ENCODE measurements at places on chromosomes 12 and 14.

DNA sequence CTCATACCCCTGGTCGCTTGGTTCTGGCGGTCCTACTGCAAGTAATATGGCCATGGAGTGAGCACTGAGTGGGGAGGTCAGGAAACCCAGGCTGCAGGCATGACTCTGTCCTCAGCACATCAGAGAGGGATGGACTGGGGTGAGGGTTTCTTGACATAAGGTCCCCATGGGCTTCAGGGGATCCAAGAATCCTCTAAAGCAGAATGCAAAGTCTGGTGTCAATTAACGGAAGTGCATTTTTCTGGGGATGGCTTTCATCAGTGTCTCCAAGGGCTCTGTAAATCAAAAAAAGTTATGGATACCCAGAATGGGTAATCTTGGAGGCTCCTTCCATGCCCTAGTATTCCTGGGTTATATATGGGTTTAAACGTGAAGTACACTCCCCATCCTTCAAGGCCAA, 3.7 kb downstream of the FIGNL2 start:
- no peak for DNase-seq

GRCh38 chr12:124321556-124322270, 26.8 kb downstream of the RFLNA start:
- no peak for DNase-seq

GRCh38 chr14:95034788-95035187, 122.5 kb downstream of the DICER1 start:
- no peak for DNase-seq

DNA sequence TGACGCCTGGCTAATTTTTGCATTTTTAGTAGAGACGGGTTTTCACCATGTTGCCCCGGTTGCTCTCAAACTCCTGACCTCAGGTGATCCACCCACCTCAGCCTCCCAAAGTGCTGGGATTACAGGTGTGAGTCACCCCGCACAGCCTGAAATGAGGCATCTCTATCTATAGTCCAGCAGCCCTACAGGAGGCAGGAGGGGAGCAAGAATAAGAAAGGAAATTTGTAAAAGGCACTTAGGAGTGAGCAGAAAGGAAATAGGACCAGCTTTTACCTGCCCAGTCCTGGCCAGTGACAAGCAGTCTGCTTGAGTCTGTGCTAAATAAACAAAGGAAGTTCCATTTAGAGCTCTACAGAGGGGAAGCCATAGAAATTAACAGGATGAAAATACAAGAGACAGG, 15.0 kb upstream of the PSMA6 start:
- no peak for DNase-seq

- DNase-seq: peak; percentile 15
Observed at GRCh38 chr14:35254736-35255135, 37.4 kb upstream of the PSMA6 start.

GRCh38 chr14:101627915-101628262, 66.6 kb downstream of the DIO3 start:
- DNase-seq: no peak

- DNase-seq: no peak
Observed at GRCh38 chr14:100711493-100711892, 15.2 kb upstream of the DLK1 start.

- DNase-seq: no peak
Observed at GRCh38 chr14:103090481-103091020, 4.0 kb upstream of the EXOC3L4 start.

DNA sequence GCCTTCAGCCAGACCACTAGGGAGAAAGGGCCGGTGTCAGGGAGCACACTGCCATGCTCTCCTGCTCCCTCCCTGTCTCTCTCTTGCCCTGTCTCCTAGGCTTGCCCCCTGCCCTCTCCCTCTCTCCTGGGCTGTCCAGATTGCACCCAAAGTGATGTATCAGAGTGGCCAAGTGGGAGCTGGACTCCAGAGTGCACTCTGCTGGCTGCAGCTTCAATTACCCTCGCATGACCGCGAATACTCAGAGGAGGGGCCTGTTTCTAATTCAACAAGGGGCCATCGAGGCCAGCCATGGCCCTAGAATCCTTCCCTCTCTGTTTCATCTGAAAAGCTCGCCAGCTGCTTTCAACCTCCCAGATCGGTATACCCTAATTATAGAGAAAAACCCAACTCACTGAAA, 206.4 kb upstream of the FKBP4 start:
- DNase-seq: no peak

GRCh38 chr12:94819011-94819410, 168.7 kb upstream of the TMCC3 start:
- DNase-seq: no peak

GRCh38 chr12:85296362-85296761, 16.3 kb downstream of the ALX1 start:
- DNase-seq: no peak

- no peak for DNase-seq
Observed at GRCh38 chr12:129903092-129903945, 506 bp downstream of the TMEM132D start.

GRCh38 chr12:64655141-64655540, 44.8 kb downstream of the RASSF3 start:
- DNase-seq: no peak

- DNase-seq: no peak
Observed at GRCh38 chr12:2335916-2336315, 283.1 kb downstream of the CACNA1C start.

DNA sequence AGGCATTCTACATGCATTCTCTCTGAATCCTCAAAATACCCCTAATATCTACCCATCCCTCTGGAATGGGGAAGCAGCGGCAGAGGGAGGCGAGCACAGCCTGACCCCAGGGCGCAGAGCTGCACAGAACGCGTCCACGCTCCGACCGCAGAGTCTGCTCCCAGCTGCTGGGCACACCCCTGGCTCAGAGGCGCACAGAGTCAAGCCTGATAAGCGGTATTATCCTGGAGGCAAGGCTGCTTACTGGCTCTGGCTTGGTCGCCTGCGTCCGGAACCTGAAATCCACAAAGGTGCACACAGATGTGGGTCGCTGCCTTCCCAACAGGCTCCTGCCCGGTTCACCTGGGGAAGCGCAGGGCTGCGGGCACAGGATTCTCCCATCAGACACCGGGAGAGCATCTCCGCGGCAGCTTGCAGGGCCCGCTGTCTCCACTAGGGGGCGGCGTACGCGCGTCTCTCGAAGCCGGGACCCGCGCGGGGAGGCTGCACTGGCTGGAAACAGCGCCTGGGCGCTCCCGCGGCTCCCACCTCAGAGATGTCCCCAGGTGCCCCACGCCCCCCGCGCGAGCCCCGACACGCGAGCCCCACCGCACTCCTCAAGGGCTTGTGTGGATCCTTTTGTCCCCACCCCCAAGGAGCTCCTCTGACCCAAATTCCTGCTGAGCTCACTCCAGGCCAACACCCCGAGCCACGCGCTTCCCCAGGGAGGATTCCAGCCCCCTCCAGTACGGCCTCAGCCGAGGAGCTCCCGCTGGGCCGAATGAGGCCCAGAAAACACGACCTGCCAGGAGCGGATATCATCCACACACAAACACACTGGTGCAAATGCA, 120.1 kb upstream of the FZD10 start:
- DNase-seq: no peak

- no peak for DNase-seq
Observed at GRCh38 chr12:54572881-54573280, 15.6 kb downstream of the PPP1R1A start.

DNA sequence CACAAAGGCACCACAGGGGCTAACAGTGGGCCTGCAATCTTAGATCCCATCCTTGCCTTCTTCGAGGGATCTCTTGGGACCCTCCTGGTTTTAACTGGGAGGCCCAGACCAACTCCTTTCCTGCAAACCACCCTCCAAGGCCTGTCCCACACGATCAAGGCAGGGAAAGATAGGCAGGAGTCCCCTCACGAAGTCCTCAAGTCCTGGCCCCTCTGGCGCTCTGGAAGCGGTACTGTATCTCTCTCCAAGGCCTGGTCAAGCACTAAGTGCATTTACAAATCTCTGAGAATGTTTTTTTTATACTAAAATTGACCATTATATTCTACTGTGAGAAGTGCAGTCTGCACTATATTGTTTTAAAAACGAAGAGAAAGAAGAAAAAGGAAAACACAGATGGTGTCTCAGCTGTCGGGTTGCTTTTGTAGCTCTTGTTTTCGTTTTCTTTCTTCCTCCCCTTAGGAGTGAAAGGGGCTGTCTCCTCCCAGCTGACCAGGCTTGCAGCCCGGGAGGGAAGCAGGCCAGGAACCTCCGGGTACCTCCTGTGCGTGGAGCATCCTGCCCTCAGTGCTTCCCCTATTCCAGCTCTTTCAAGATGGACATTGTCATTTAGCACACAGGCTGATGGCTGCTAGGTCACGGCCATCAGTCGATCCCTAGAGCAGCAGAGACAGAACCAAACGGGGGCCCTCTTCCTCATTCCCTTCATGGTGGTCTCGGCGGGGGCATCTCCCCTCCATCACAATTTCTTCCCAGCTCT, 56.7 kb downstream of the FAM222A start:
- no peak for DNase-seq

Data from CD4-positive, alpha-beta T cell treated with Interleukin-2 at 100 ng/mL for 4 hours (primary cell).